ENCODE measurements at places on chromosomes 5 and 9.

DNA sequence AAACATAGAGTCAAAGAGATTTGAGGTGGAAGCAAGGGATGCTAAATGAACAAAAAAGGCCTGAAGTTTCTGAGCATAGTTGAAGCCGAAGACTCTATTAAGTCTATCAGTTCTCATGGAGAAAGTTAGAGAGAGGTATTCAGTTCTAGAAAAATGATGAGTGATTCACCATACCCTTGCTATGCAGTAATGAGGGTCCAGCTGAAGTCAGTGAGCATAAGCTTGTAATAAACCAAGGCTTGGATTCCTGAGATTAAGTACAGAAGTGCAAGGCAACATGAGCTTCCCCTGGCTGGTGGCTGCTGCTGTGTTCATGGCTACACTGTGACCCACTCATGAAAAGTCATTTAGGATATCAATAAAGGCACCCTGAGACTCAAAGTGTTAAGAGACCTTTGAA lies 129.7 kb upstream of the MTAP start:
- peak; percentile 41 for DNase-seq

DNA sequence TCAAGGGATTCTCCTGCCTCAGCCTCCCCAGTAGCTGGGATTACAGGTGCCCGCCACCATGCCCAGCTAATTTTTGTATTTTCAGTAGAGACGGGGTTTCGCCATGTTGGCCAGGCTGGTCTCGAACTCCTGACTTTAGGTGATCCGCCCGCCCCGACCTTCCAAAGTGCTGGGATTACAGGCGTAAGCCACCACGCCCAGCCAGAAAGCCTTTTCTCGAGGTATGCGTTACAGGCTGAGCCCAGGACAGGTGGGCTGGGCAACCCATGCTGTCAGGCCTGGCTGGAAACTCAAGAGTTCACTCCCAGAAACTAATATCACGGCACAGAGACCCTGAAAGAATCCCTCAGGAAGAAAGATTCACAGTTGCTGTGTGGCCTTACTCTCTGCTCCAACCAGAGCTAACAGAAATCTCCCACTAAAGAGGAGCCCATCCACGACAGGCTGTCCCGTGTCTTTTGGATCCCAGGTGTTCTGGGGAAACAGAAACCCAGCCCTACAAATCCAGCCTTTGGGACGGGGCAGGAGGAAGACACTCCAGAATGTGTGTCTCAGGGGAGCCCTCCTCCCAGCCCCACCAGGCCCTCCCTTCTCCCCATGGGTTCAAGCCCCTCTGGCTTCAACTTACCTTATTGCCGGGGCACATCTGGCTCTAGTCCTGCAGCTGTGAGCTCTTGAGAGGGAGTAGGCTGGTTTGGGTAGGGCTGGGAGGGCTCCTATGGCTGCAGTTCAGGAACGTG lies 400 bp downstream of the TIFAB start:
- DNase-seq: no peak

DNA sequence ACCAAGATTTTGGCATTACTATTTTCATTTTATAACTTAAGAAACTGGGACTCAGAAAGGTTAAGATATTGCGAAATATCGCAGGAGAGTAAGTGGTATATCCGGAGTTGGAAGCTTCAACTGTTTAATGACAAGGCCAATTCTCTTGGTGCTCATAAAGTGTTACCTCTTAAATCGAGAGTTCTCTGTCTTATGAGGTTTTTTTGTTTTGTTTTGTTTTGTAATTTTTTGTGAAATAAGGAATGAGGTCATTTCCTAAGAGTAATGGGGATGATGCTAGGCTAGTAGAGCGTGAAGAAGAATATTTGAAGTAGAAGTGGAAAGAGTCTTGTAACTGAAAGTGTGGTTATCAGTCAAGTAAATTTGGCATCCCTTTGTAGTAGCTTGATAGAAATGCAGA lies 183.2 kb upstream of the DAB2 start:
- DNase-seq: no peak

GRCh38 chr5:136622747-136623146 lies 257.4 kb upstream of the TRPC7 start:
- no peak for DNase-seq

GRCh38 chr9:69542058-69542457 lies 130.1 kb downstream of the APBA1 start:
- DNase-seq: no peak

DNA sequence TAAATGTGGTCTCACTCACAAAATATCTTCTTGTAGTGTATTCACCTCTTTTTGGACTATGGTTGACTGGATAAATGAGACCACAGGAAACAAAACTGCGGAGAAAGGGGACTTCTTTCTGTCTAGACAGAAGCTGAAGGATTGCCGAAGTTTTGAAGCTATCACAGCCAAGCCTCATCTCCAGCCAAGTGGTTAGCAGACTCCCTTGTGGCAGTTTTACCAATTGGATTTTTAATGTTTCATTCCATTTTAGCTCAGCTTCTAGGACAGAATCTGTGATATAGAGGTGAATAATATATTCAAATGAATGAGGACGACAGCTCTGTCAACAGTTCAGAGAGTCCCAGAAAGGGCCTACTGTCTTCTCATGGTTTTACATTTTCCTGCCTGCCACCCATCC lies 215.7 kb upstream of the ZNF608 start:
- no peak for DNase-seq

DNA sequence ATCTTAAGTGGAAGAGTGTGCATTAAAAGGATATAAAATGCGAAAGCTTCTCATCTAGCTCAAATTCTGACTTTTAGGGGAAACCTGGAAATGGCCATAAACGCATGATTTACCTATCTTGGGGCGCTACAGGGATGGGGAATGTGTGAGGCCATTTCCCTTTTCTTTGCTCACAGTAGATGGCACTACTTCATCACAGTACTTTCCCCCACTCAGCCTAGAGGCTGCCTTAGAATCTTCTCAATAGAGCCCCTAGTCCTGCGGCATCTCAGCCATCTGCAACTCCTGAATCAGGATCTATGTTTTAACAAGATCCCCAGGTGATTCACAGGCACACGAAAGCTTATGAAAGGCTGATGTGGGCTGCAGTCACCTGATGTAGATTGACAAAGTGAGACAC lies 110.8 kb downstream of the LHFPL2 start:
- DNase-seq: peak; percentile 65

DNA sequence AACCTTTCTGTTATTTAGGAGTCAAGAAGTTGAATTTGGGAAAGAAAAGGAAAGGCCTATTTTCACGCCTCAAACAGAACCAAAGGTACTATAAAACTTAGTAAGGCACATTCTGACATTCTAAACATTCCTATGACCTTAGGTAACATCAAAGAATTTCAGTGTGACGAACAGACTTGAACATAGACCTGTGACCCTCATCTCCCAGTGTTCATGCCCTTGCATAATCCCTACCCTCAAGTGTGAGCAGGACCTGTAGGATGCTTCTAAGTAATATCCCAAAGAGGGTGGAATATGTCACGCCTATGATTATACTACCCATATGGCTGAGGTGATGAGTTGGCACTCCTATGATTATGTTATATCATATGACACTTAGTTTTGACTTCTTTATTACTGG lies 540.9 kb downstream of the KIF4B start:
- DNase-seq: no peak

DNA sequence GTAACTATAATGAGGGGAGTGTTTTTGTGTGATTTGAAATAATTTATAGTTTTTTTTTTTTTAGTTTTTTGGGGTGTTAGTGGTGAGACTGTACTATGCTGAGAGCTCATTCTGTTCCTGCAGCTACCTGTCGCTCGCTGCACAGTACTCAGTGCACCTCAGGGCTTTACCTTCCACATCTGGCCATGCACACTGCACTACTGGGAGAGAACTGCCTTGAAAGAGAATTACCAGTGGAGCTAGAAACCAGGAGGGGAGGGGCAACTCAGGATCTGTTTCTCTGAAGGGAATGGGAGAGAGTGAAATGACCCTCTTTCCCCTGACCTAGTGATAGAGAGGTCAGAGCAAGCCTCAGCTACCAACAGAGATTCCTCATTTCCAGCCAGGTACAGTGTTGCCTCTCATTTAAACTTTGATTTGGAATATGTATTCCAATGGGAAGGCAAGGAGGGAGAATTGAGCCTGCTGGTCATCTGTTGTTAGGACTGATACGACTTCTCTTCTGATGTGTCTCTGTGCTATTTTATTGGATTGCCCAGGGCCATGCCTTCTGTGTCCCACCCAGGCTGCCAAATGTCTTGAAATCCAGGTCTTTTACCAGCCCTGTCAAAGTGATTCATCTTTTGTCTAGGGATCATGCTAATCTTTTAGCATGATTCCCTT lies 8.9 kb downstream of the ATG10 start:
- DNase-seq: no peak

DNA sequence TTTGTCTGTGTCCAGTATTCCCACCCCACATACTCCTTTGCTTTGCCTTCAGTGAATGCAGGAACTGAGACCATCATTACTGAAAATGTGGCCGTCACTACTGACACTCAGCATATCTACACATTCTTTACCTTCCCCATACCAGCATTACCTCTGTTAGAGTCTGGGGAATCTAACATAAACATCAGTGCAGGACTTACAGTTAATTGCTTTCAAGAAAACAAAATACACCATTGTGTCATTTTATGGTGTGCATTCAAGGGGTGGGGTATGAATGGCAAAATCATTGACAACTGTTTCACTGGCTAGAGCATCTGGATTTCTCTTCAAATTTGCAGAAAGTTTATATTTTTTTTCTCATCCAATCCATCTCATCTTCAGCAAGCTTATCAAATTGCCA lies 731.4 kb upstream of the RIOK2 start:
- no peak for DNase-seq

GRCh38 chr5:76468635-76469425 lies 65.7 kb downstream of the IQGAP2 start:
- peak; percentile 88 for DNase-seq

DNA sequence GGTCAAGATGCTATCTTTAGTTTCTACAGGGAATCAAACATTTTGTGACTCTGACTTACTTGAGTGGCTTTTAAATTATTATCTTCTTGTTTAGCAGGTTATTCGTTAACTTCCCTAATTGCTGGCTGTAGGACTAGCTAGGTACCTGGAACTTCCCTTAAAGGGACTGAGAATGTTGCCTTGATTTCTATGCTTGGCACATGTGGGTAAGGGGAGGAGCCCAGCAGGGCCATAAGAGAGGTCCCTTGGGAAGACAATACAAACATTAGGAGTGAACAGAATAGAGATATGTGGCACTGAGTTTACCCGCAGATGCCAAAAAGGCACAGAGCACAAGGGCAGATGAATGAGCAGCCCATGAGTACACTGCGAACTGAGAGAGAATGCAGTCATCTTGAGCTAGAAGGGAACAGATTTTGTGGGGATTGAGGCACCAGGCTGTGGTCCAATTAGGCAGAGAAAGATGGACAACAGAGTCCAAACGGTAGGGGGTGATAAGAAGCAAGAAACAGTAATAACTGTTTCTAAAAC lies 9.8 kb downstream of the CKMT2 start:
- no peak for DNase-seq

- no peak for DNase-seq
Observed at GRCh38 chr5:169778622-169779596, 141.8 kb downstream of the DOCK2 start.

- DNase-seq: no peak
Observed at GRCh38 chr5:111422245-111422644, 90.1 kb downstream of the STARD4 start.

DNA sequence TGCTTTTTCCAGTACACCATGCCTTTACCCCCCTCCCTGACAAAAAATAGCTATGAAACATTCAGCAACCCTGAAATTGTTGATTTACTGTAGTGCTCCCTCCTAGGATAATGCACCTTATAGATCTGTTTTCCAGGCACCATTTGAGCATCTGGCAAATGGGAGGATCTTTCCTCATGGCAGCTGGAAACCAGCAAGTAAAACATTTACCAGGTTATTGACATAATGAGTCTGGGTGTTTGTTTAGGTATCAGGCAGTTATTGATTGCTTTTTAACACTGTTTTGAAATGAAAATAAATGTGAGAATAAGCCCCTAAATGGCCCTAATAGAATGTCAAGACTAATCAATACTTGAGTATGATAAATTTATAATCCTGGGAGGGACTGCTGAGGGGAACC lies 57.3 kb upstream of the KLF4 start:
- no peak for DNase-seq

GRCh38 chr9:116671605-116672004 lies 15.5 kb upstream of the TRIM32 start:
- DNase-seq: no peak

- DNase-seq: no peak
Observed at GRCh38 chr9:7523426-7524043, 276.0 kb downstream of the DMAC1 start.

Data from iris pigment epithelial cell (primary cell).